ENCODE measurements at places on chromosomes 3 and 15.
A peak's percentile ranks its signal among the peaks of the same experiment; 100 is the strongest.

- DNase-seq = peak; percentile 50
These were observed 19.4 kb upstream of the UBE2E2 start for GRCh38 chr3:23183731-23184130.

- no peak for DNase-seq
These were observed 12.3 kb upstream of the KLHL40 start for GRCh38 chr3:42673082-42673481.

DNA sequence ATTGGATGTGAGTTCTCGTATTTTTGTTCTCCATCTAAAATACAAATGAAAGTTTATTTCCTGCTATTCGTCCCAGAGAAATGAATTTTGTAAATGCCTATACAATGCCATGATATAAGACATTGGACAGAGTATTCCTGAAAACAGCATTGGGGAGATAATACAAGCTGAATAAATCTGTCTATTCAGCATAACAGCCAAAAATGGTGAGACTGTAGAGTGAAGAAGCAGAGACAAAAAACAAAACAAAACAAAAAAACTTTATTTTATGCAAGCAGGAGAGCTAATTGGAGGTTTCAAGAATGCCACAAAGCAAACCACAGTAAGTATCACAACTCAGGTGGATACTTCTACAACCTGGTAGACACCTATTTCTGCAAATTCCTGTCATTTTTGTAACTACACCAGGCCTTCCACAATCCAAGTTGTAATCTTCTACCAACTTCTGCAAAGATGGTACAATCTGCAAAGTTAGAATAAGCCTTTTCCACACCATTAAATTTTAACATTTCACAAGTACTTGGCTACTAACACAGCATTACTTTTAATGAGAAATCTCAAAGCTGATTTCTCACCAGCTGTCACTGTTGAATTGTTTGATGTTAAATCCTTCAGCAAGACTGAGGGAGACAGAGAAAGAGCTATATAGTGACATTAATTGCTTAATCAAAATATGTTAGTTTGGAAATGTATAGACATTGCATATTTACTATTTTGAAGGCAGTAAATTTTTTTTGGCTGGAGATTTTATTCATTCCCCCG, 163.1 kb downstream of the CLSTN2 start:
- DNase-seq = no peak

DNA sequence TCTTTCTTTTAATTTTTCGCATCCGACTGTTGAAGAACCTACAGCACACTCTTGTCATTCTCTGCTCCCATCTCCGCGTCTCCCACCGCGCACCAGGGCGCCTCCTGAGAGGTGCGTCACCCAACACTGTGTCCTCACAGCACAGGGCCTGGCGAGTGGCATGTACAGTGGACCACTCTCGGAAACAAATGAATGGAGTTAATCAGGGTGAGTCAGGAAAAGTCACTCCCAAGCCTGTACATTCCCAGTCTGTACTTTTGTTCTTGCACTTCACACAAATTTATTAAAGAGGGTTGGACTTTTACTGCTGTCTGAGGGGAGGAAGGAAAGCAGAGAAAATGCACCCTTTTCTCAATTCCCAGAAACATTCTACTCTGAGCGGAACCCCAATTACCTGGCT, 625 bp downstream of the COL6A6 start:
- no peak for DNase-seq

- no peak for DNase-seq
These were observed 208.5 kb upstream of the LINGO1 start for GRCh38 chr15:77840991-77841775.

- DNase-seq = no peak
These were observed 239.1 kb downstream of the CBLB start for GRCh38 chr3:105629718-105630117.

DNA sequence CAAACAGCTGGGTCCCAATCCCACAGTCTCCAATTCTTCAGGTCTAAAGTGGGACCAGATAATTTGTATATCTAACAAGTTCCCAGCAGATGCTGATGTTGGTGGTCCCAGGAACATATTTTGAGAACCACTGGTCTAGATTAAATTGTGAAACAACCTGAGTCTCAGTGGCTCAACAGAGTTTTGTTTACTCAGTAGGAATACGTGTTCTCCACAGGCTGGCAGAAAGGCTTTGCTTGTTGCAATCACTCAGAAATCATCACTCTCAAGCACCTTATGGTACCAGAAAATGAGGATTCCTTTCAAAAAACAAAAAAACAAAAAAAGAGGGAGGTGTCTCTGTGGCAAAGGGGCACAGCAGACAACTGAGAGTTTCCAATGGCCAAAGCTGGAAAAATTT, 118.0 kb downstream of the TNIK start:
- DNase-seq = no peak

DNA sequence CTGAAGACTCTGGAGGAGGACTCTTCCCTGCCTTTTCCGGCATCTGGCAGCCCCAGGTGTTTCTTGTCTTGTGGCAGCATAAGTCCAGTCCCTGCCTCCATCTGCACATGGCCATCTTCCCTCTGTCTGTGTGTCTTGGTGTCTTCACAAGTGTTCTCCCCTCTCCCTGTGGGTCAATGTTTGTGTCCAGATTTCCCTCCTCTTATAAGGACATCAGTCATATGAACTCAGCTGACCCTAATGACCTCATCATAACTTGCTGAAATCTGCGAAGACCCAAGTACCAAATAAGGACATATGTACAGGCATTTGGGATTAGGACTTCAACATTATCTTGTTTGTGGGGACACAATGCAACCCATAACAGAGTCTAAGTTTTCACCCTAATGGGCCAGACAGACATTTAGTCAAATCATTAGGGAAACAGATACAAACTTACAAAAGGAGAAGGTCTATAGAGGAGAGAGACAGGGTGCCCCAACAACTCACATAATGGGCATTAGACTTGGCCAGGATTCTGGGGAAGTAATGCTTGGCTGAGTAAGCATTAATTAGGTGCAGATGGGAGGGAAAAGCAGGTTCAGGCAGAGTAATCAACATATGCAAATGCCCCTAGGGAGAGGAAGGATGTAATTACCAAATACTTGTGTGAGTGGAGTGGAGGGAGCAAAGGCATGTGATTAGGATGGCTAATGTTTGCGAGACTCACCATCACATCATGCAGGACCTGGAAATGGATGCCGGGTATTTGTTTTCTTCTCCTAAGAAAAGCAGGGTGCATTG, 372.8 kb upstream of the TBL1XR1 start:
- no peak for DNase-seq

GRCh38 chr3:183762304-183762703, 63.1 kb downstream of the MAP6D1 start:
- DNase-seq = no peak

GRCh38 chr3:8914491-8914890, 48.8 kb downstream of the RAD18 start:
- DNase-seq = no peak

- no peak for DNase-seq
These were observed 224.9 kb upstream of the ZNF717 start for GRCh38 chr3:76010252-76010651.

- DNase-seq = no peak
These were observed 50.1 kb downstream of the LYSMD4 start for GRCh38 chr15:99683000-99683670.

- no peak for DNase-seq
These were observed 54.0 kb downstream of the MBNL1 start for GRCh38 chr3:152322756-152323155.
